ENCODE measurements at places on chromosomes 5 and 9.

GRCh38 chr5:135951807-135952206, 3.0 kb downstream of the LECT2 start:
- no peak for DNase-seq

DNA sequence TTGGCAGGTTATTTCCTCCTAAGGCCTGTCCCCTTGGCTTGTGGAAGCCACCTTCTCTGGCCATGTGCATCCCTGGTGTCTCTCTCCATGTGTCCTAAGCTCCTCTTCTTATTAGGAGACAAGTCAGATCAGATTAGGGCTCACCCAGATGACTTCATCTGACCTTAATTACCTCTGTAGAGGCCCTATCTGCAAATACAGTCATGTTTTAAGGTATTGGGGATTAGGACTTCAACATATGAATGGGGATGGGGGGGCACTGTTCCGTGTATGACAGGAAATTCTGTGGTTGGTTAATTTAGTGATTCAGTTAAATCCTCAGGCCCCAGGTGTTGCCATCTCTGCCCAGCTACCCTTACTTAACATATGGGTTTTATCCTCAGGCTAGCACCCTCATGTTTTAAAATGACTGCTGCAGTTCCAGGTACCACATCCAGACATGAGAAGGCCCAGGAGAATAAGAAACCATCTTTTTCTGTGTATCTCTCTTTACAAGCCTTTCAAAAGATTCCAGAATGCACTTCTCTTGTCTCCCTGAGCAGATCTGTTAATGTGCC, 51.9 kb upstream of the RAI14 start:
- DNase-seq = no peak

DNA sequence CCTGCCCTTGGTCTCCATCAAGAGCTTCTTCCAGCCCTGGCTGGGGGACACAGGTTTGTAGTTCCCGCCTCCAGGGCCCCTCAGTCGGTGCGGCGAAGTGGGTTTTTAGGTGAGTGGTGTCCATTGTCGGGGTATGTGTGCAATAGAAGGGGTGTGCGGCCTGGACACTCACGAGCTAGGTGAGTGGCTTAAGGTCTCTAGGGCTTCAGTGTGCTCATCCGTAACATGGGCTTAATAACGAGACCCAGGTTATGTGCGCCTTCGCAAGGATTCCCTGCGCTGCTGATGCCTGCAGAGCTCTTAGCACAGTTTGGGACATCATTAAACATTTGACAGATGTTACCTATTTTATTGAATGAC, 656 bp downstream of the CEP78 start:
- DNase-seq = no peak

DNA sequence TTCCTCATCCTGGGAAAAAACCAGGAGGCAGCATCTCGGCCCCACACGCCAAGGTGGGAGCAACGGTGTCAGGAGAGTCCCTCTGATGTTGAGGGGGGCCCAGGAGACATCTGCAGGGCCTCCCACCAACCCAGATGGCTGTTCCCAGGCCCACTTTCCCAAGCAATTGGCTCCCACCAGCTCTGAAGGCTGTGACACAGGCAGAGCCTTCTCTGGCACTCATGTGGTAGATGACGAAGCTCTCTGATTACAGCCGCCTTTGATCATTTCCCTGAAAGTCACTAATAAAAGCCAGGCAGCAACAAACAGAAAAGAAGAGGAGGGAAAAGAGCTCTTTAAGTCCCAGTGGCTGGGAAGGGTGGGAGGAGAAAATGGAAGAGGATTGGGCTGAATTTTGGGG, 226.5 kb downstream of the CDK5RAP2 start:
- DNase-seq = no peak

GRCh38 chr5:43711496-43711895, 108.5 kb downstream of the NNT start:
- no peak for DNase-seq

DNA sequence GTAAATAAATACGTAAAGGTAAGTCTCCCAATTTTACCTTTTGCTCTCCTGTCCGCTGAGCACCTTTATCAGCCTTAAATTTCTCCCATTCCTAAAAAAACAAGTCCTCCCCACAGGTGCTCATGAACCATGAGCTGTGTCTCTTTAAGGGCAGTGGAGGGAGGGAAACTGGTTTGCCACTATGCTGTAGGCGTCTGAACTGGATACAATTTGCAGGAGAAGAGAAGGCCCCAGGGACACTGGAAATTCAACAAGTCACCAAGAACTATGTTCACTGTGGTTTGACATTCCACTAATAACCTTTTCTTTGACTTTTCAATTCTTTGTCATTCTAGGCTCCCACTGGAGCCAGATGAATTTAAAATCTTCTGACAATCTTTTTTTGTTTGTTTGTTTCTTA, 72.2 kb downstream of the LHFPL2 start:
- DNase-seq = no peak

DNA sequence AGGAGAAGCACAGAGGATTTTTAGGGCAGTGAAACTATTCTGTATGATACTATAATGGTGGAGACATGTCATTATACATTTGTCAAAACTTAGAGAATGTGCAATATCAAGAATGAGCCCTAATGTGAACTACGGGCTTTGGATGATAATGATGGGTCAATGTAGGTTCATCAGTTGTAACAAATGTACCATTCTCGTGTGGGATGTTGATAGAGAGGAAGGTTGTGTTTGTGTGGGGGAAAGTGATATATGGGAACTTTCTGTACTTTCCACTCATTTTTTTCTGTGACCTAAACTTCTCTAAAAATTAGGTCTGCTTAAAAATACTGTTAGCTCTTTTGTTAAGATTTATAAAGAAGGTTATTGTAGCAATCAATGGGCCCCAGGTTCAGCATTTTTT, 138.9 kb downstream of the SPATA31D1 start:
- no peak for DNase-seq

DNA sequence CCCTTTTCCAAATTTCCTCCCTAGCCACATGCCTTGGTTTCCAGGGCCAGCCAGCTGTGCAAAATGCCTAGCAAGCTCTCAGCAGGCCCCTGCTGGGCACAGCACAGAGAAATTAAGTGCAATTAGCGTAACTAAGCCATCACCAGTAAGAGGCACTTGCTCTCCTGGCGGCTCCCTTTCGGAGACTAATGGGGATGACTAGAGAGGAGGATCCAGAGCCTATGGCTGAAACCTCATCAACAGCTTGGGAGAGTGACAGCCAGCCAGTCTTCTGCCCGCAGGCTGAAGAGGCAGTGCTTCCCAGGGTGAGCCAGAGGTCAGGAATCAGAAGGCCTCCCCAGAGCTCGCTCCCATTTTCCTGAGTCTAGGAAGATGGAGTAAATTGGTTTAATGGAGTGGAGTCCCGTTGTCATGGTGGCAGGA, 108.4 kb downstream of the KCNIP1 start:
- DNase-seq = no peak

- no peak for DNase-seq
Measured at GRCh38 chr5:65699338-65699737, 22.6 kb downstream of the SGTB start.

GRCh38 chr9:70402213-70402612, 12.2 kb downstream of the KLF9 start:
- DNase-seq = no peak

- DNase-seq = no peak
Measured at GRCh38 chr9:133352635-133353340, 3.5 kb downstream of the SURF1 start.

- no peak for DNase-seq
Measured at GRCh38 chr9:119963258-119963797, 594.1 kb upstream of the BRINP1 start.

DNA sequence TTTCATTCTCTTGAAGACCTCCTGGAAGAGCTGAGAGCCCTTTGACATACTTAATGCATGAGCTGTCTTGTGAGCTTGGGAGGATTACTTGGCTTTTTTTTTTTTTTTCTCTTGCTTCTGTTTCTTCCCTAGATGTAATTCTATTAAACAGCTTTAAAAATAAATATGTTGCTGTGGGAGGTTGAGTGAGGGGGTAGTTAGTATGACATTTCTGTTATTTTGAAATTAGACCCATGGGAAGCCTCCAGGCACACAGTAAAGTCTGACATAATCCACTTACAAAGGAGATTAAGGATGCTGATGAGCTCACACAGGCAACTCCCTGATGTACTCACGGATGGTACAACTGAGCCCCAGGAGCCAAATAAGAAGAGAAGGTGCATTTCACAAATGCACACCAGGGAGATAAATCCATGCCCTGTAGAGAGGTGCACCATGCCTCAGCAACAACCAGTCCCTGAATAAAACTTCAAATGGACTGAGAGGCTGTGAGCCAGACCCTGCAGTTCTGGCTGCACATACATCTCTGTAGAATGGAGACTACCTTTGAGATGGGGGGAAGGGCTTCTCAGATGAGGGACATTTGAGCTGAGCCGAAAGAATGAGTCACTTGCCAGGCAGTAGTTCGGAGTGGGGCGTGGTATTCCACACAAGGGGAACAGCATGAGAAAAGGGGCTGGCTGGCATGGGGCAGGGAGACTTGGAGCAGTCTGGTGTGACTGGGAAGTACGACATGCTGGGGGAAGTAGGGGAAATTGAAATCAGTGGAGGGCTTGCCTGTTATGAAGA, 68.7 kb downstream of the ACTL7B start:
- DNase-seq = no peak

DNA sequence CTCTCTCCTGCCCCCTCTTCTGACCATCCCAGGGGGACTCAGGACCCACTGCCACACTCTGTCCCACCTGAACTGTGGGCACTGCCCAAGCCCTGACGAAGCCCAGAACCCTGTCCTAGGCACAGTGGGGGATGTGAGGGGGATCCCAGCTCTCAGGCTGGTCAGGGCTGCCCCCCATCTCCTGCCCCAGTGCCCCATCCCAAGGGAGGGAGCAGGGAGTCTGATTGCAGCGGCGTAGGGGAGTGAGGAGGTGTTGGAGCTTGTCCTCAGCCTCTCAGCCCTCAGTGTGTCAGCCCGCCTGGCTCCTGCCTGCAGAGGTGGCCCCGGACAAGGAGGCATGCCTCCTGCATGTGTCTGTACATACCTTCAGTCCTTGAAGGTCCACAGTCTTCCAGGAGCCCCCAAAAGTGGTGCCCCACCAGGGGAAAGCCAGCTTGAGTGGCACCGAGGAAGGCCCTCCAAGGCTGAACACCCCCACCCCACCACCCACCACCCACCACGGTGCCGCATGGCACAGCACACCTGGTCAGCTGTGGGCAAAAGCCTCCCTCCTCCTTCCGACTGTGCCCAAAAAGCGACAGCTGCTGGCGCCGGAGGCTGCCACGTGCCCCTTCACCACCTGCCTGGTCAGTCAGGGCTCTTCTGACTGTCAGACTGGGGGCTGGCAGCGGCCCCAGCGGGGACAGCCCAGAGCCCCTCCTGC, 930 bp downstream of the SARDH start:
- DNase-seq = no peak

DNA sequence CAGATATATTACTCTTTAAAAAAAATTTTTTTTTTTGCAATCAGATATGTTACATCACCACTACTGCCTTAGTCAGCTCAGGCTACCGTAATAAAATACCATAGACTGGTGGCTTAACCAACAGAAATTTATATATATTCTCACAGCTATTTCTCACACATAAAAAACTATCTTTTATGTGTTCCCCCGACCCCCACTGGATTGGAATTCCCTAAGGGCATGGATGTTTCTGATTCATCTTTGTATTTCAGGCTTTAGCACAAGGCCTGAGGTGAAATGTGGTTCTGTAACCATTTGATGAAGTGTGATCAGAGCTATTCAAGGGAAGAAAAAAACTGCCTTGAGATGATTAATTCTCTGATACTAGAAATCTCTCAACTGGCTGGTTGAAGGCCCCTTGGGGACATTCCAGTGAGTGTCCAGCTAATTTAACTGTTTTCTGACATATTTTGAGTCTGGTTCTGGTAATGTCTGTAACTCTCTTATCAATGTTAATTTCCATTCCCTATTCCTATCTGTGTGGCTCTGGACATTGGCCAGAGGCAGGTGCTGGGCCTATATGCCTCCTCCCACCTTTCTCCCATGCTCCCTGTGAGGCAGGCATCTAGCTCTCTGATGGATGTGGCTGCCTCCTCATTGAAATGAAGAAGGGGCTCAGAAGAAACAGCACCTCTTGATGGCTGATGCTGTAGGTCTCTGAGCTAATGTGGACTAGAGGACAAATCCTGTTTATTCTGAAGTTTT, 2.5 kb downstream of the CD14 start:
- no peak for DNase-seq

GRCh38 chr5:132134384-132134783, 60.8 kb downstream of the CSF2 start:
- no peak for DNase-seq

- DNase-seq = no peak
Measured at GRCh38 chr5:126251024-126251423, 172.2 kb upstream of the GRAMD2B start.

DNA sequence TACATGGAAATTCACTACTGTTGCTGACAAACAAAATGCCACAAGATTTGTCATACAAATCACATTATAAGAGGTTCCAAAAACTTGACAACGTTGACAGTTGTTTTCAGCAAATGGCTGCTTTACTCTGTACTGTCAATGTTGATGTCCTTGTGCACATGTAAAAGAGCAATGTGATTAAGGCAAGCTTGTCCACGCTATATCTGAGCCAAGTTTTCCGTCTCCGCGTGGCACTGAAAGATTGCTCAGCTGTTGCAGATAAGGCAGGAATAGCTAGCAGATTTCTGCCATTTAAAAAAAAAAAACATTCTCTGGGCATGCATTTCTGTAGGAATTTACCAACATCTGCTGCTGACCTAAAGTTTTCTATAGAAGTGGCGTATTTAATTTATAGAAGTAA, 46.4 kb upstream of the MEF2C start:
- DNase-seq = no peak

GRCh38 chr5:169064093-169064492, 236.8 kb downstream of the SLIT3 start:
- DNase-seq = no peak

GRCh38 chr5:42620579-42621216, 135.9 kb upstream of the CCDC152 start:
- DNase-seq = no peak

- DNase-seq = no peak
Measured at GRCh38 chr5:18732556-18733479, 1098.6 kb downstream of the TAF11L14 start.

GRCh38 chr5:18236386-18236785, 602.1 kb downstream of the TAF11L14 start:
- no peak for DNase-seq

DNA sequence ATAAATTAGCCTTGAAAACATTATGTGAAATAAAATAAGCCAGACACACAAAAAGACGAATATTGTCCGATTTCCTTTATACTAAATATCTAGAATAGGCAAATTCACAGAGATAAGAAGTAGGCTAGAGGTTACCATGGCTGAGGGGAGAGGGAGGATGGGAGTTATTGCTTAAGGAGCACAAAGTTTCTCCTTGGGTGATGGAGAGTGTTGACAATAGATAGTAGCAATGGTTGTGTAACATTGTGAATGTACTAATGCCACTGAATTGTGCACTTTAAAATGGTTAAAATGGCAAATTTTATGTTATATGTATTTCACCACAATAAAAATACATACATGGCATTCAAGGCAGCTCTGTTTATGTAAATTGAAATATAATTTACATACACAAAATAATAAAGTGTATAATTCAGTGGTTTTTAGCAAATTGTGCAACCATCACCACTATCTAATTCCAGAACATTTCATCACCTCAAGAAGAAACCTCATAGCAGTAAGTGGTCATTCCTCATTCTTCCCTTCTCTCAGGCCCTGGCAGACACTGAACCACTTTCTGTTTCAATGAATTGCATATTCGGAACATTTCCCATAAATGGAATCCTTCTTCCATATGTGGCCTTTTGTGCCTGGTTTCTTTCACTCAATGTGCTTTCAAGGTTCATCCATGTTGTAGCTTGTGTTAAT, 59.2 kb downstream of the NDST1 start:
- no peak for DNase-seq

GRCh38 chr5:159851053-159851452, 65.2 kb upstream of the ADRA1B start:
- DNase-seq = no peak
